NCI-H2171 treated with DMSO at 0.1 percent for 48 hours (cell line): ENCODE measurements at places on chromosomes 11 and 22.

- DNase-seq: peak; percentile 72
Observed at GRCh38 chr22:29701155-29701999, 18.4 kb upstream of the CABP7 start.

GRCh38 chr11:127843483-127844396 is 743.6 kb downstream of the ETS1 start:
- DNase-seq: no peak

DNA sequence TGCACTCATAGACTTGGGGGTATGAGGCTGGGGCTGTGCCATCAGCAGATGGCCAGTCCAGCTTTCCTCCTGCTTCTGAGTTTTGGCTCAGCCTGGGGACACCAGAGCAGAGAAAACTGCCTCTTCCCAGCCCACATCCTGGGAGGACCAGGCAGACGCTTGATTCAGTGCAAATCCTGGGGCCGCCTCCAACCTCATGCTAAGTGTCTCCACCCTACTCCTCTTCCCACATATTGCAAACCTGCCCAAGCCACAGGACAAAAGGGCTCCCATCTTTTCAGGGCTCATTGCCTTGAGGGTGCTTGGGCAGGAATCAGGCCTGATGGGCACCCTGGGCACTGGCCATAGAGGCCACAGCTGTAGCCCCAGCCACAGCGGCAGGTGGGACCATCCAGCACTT is 79.7 kb upstream of the SHANK2 start:
- no peak for DNase-seq

DNA sequence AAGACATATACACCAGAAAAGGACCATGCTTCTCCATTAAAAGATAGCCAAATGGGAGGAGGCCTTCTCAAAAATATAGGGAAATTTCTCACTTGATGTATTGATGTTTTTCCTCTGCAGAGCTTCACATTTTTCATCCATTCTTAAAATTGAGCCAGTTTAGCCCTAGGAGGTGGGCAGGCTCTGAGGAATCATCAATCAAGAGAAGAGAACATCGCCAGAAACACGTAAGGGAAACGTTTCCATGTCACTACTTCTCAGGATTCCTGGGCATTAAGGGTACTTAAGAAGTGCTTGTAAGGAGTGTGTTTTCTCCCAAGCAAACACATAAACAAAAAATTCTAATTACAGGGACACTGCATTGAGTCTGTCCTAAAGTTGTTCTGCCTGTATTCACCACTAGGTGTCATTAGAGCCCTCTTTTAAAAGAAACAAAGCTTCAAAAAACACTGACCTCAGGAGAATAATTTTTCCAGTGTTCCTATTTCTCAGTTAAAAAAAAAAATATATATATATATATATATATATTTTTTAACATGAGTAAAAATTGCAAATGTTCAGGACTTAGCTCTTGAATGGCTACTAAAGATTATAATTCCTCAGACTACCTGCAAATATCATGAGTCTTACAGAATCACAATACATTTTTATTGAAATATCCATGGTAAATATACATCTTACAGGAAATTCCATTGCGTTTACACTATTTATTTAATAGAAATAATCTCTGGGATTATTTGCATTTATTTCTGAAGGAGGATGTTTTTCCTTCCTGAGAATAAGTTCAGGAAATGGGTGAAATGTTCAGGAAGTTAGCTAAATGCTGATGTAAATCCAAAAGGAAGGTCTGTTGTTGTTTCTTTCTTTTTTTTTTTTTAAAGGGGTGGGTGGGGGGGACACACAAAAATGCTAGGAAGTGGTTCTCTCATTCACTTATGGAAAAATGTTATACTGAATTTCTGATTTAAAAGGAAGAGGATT is 16.0 kb downstream of the FZD4 start:
- DNase-seq: peak; percentile 42

DNA sequence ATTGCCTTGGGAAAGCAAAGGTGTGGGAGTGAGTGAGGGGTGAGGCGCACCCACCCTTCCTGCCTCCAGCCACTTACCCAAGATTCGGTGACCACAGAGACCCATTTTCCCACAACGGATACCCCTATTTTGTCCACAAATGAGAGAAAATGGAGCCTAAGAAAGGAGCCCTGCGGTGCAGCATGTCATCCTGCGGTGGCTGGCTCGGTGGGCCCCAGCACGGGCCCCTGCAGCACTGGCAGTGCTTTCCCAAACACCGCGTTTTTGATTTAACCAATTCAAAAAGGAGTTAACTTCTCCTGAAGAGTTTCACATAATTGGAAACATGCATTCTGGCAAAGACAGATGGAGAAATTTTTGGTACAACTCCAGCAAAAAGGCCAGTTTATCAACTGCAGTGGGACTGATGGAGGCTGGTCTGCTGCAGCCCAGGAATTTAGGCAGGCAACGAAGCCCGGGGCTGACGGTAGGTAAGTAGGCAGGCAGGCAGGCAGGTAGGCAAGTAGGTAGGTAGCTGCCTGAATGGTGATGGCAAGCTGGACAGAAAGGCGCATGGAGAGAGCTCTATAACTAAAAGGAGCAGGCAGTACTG is 84.2 kb downstream of the FDX1 start:
- no peak for DNase-seq

GRCh38 chr11:67408437-67409200 is 4.7 kb downstream of the TBC1D10C start:
- DNase-seq: no peak

- no peak for DNase-seq
Observed at GRCh38 chr11:121575250-121575962, 122.6 kb upstream of the SORL1-AS1 start.

GRCh38 chr11:11313902-11314692 is 39.0 kb downstream of the CSNK2A3 start:
- DNase-seq: no peak

- no peak for DNase-seq
Observed at GRCh38 chr22:22822106-22822505, 65.5 kb upstream of the IGLL5 start.

GRCh38 chr11:110606415-110606814 is 105.8 kb downstream of the ARHGAP20 start:
- DNase-seq: no peak

GRCh38 chr11:68935516-68936357 is 32.0 kb downstream of the IGHMBP2 start:
- DNase-seq: no peak

DNA sequence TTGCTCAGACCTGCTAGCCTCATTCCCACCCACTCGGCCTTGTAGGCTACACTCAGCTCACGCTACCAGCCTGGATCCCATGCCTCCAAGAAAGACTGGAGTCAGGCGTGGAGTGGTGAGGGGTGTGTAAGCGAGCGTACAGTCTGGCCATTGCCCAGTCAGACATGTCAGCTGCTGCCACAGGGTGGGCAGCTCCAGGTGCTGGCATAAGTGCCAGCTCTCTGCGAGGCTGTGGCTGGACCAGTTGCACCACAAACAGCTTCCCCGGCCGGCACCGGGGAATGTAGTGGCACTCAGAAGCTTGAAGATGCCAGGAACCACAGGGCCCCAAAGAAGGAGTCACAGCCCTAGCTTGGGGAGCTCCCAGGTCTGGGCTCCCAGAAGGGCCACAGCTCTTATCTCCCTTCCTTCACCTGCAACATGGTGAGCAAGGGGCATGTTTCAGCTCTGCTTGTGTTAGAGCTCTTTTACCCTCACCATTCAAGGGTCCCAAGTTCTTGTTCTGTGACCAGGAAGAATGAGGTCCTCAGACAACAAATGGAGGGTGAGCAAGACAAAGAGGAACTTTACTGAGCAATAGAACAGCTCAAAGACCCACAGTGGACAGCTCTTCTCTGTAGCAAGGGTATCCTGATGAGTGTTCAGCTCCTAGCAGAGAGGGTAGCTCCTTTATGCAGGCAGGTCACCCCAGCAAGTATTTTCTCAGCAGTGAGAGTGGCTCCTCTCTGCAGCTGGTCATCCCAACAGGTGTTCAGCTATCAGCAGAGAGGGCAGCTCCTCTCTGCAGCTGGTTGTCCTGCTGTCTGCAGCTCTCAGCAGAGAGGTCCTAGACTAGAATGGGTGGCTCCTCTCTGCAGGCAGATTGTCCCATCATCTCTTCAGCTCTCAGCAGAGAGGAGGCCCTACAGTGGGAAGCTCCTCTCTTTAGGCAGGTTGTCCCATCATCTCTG is 6.0 kb downstream of the SBF2 start:
- DNase-seq: no peak

GRCh38 chr11:123363556-123363955 is 66.5 kb upstream of the GRAMD1B start:
- DNase-seq: no peak

DNA sequence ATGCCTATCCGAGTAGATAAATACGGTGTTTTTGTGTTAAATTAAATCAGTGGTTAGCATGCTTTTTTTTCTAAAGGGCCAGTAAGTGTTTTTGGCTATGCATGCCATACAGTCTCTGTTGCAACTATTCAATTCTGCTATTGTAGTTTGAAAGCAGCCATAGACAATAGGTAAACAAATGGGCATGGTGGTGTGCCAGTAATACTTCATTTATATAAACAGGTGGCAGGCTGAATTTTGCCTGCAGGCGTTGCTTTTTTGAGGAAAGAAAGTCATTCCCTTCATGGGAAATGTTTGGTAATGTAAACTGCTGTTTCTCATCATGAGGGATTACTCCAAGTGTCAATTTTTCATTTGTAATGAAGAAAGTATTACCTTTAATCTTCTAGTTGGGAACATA is 106.5 kb downstream of the TMEM135 start:
- DNase-seq: no peak

DNA sequence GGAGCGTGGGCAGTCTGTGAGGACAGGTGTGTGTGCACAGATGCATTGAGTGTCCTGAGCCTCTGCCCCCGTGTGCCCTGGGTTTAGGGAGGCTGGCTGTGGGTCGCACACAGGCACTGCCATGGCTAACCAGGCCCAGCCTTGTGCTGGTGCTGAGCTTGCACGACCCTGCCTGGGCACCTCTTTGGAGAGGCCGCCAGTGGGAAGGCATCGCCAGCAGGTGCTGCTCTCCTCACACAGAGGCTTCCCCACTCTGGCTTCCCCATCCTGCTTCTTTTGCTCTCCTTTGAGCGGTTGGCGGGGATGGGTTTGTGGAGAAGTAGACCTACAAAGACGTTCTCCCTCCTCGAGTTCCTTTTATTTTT is 4.1 kb downstream of the WNT7B start:
- no peak for DNase-seq
